Ovary (tissue), 10 donors: ENCODE measurements at places on chromosomes 3 and 15. TPM values are rescaled to one million over a fixed set of nuclear protein-coding genes. Genes with fewer than 3 reads are reported as not detected.

DNA sequence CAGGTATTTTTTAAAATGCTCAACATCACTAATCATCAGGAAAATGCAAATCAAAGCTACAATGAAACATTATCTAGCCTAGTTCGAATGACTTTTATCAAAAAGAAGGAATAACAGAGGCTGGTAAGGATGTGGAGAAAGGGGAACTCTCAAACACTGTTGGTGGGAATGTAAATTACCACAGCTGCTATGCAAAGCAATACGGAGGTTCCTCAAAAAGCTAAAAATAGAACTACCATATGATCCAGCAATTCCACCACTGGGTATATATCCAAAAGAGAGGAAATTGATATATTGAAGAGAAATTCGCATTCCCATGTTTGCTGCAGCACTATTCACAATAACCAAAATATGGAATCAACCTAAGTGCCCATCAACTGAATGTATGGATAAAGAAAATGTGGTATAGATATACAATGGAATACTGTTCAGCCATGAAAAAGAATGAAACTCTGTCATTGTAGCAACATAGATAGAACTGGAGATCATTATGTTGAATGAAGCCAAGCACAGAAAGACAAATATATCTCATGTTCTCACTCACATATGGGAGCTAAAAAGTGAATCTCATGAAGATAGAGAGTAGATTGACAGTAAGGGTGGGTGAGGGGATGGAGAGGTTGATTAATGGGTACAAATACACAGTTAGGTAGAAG is 19.7 kb upstream of the CLN6 start:
- no peak for DNase-seq
- no peaks in the 10 kb centered on the region for H3K4me1 ChIP-seq
- H3K36me3 ChIP-seq: no peaks in the 10 kb centered on the region
- H3K27me3 ChIP-seq: no peaks in the 10 kb centered on the region
- H3K27ac ChIP-seq: no peak overlapping the region

FANCD2OS gene
- total RNA-seq: not detected

DNA sequence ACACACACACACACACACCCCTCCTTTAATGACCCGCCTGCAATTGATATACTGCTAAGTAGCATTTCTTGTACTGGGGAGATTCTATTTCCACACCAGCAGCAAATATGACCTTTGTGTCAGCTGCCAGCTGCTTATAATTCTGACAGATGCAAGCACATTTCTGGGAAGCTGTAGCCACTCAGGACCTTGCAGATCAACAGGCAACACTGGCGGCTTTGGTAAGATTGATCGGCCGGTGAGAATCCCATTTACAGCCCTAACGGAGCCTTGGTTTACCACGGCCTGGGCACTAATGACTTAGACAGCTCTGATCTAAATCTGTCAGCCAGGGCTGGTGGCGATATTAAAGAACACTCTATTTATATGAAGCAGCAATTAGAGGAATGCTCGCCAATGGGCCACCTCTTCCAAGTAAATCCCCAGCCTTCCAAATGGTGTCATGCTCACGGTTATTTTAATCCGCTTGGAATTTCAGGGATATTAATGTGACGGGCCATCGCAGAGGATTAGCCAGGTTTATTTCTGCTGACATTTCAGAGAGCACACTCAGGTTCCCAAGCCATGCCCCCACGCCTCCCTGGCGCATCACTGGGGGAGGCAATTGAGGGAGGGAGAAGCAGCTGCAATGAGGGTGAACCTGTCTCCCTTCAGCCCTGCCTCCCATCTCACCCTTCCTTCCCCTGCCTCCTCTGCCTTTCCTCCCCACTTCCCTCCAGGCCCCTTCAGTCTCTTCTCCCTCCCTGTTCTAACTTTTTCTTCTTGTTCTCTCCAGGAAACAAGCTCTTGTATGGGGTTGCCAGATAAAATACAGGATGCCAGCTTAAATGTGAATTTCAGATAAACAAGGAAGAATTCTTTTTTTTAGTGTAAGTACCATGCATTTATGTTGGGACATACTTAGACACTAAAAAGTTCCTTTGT is 287.0 kb downstream of the TLE3 start:
- no peak for DNase-seq
- H3K4me3 ChIP-seq: no peak overlapping the region
- H3K4me1 ChIP-seq: no peaks in the 10 kb centered on the region

- H3K4me3 ChIP-seq: no peak overlapping the region
- H3K27ac ChIP-seq: no peak overlapping the region
- peaks cover 9% of the 10 kb centered on the region for H3K4me1 ChIP-seq
- no peak for DNase-seq
- no peaks in the 10 kb centered on the region for H3K27me3 ChIP-seq
These were observed 7.7 kb upstream of the C15orf39 start for GRCh38 chr15:75193976-75194375.

DNA sequence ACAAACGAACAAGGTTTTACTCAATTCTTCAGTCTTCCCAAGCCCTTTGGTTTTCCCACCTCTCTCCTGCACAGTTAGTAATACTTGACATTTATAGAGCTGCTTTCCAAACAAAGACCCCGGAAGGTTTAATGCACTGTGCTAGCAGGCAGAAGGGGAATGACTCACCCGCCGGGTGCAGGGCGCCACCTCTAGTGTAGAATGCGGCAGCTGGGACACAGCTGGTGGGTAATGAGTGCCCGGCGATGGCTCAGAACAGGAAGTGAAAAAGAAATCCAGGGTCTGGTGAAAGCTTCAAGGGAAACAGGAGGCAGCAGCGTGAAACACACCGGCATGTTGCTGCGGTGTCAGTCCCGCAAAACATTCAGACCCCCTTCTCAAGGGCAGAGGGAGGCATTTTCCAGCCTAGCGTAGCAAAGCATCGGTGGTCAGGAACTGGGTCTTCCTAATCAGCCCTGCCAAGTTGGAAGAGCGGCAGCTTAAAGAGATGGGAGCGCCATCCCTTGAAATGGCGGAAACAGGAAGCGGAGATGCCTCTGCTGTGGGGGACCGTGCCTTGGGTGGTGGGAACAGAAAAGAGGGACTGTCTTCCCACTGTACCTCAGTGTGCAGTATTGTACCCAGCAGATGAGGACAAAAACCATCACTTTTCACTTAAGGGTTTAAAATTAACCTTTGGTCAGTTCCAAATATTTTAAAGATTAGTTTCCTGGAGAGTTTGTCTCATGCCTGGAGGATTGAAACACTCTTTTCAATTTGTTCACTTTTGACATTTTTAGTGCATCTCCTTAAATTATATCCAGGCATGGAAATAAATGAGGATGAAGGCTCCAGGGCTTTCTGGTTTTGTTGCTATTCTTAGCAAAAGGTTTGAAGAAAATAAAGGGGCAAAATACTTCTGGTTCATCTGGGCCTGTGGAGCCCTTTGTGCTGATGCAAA is 160.7 kb upstream of the MCTP2 start:
- no peak overlapping the region for H3K27ac ChIP-seq
- no peak overlapping the region for H3K4me3 ChIP-seq
- H3K36me3 ChIP-seq: no peaks in the 10 kb centered on the region
- no peak for DNase-seq
- no peaks in the 10 kb centered on the region for H3K4me1 ChIP-seq

- DNase-seq: no peak
- no peak overlapping the region for H3K27ac ChIP-seq
- H3K36me3 ChIP-seq: no peaks in the 10 kb centered on the region
- H3K4me1 ChIP-seq: no peaks in the 10 kb centered on the region
These were observed 150.0 kb downstream of the OCA2 start for GRCh38 chr15:27949089-27949488.

NEK10 gene
- 33.4 TPM for total RNA-seq

SUSD5 gene
- 0.38 TPM for total RNA-seq

- H3K4me3 ChIP-seq: no peak overlapping the region
- H3K4me1 ChIP-seq: peaks cover 11% of the 10 kb centered on the region
- no peaks in the 10 kb centered on the region for H3K27me3 ChIP-seq
- no peak for DNase-seq
- H3K36me3 ChIP-seq: no peaks in the 10 kb centered on the region
- no peak overlapping the region for H3K27ac ChIP-seq
These were observed 6.5 kb downstream of the SQOR start for GRCh38 chr15:45641374-45641781.

GRCh38 chr3:131605916-131606315 is 103.1 kb upstream of the MRPL3 start:
- no peaks in the 10 kb centered on the region for H3K4me1 ChIP-seq
- no peak overlapping the region for H3K4me3 ChIP-seq
- H3K27me3 ChIP-seq: no peaks in the 10 kb centered on the region
- no peak overlapping the region for H3K27ac ChIP-seq
- H3K36me3 ChIP-seq: no peaks in the 10 kb centered on the region
- DNase-seq: no peak

ACP3 gene
- total RNA-seq: 1.2 TPM
